H9 (cell line): ENCODE measurements at places on chromosomes 12 and 14.

DNA sequence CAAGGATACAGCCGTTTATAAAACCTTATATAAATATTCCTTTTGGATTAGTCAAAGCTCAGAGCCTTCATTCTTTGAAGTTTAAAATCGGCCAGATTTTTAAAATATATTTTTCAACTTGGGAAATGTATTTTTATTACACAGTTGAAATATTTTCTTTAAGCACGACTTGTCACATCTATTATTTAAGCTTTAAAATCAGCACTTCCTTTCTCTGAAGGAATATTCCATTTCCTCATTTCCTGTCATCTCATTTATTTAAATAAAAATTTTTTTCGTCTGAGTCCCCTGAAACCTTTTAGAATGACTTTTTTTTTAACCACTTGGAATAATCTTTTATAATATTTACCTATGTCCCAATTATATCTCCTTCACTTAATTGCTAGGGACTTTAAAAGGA, 107.5 kb upstream of the PDE3A start:
- DNase-seq: no peak

DNA sequence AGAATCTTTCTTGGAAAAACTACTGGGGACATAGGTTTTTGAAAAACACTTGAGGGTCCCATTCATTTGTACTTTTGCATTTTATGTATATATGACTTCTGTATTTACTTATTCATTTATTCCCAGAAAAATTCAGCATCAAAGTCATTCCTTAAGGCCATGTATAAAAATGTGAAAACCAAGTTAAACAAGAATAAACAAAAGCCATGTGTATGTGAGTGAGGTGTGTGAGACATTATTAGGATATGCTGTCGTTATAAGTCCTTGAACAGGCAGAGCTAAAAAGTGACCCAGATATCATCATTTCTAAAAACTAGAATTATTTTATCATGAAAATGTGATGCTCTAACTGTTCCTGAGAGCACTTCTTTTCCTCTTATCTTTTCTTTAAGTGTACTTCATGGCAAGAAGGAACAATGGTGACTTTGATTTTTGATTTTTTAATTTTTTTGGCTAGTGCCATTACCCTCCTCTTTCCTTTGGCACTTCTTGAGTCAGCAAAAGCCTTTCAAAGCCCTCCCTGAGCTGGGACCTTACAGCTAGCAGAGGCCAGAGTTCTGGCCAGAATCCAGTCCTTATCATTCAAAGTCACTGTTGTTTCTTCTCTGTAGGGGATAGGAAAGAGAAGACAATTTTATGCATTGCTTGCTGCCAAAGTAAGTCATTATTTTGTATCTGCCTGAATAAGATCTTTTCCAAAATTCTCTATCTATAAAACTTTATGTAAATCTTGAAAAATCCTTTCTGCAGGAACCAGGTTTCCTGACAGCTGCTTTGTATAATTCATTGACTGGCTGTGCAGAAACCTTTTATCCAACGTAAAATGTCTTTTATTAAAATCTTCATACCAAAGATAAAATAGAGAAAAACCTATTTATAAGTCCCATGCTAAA, 419.7 kb upstream of the PRICKLE1 start:
- no peak for DNase-seq

DNA sequence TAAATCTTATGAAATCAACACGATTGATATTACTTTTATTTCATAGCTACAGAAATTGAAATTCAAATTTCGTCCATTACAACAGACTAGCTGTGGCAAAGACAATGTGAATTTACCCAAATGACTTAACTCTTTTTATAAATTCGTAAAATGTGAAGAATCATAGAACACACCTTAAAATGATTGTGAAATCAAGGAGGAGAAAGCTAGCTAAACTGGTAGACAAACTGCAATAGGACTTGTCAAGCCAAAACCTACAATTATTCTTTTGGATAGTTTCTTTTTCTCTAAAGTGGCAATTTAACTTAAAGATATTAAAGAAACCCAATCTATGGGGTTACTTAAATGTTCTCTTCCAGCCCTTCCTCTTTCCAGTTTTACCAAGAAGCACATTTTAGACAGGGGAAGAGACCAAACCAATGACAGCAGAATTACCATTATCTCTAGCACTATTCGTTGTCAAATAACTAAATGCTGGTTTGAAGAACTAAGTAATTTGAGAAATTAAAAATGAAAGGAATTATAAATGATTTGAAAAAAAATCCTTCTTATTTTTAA, 807 bp upstream of the SLC16A7 start:
- no peak for DNase-seq

- DNase-seq: no peak
Measured at GRCh38 chr14:87181288-87181687, 811.7 kb downstream of the GALC start.
